ENCODE measurements at places on chromosomes 7 and 10.
A peak's percentile ranks its signal among the peaks of the same experiment; 100 is the strongest.

- no peak overlapping the region for H3K4me3 ChIP-seq
- peaks cover 1% of the 10 kb centered on the region for H3K36me3 ChIP-seq
- H3K4me1 ChIP-seq, result no peaks in the 10 kb centered on the region
- no peaks in the 10 kb centered on the region for H3K27me3 ChIP-seq
These were observed 1133.4 kb downstream of the XPNPEP1 start for GRCh38 chr10:108789919-108790318.

- H3K27ac ChIP-seq, result no peak overlapping the region
- H3K4me3 ChIP-seq, result peak overlapping the region; percentile 60
- H3K36me3 ChIP-seq, result no peaks in the 10 kb centered on the region
- H3K4me1 ChIP-seq, result peaks cover 12% of the 10 kb centered on the region
These were observed 98.5 kb downstream of the WDR11 start for GRCh38 chr10:120949609-120950031.

GRCh38 chr7:94420328-94420727 is 25.6 kb downstream of the COL1A2 start:
- H3K4me1 ChIP-seq, result peaks cover 2% of the 10 kb centered on the region
- H3K36me3 ChIP-seq, result no peaks in the 10 kb centered on the region
- H3K27me3 ChIP-seq, result no peaks in the 10 kb centered on the region
- DNase-seq, result no peak
- no peak overlapping the region for H3K4me3 ChIP-seq

- H3K27ac ChIP-seq, result no peak overlapping the region
- H3K36me3 ChIP-seq, result peaks cover 11% of the 10 kb centered on the region
- peaks cover 8% of the 10 kb centered on the region for H3K4me1 ChIP-seq
These were observed 53.3 kb downstream of the P4HA1 start for GRCh38 chr10:73043319-73043718.

- H3K27me3 ChIP-seq, result no peaks in the 10 kb centered on the region
- H3K36me3 ChIP-seq, result peaks cover 2% of the 10 kb centered on the region
- peak overlapping the region; percentile 23 for H3K27ac ChIP-seq
- no peak for DNase-seq
These were observed 310.9 kb upstream of the NEBL start for GRCh38 chr10:21207852-21208646.

GRCh38 chr7:101838837-101839483 is 21.5 kb downstream of the CUX1 start:
- H3K4me1 ChIP-seq, result peaks cover 7% of the 10 kb centered on the region
- peaks cover 3% of the 10 kb centered on the region for H3K36me3 ChIP-seq
- no peaks in the 10 kb centered on the region for H3K27me3 ChIP-seq

DNA sequence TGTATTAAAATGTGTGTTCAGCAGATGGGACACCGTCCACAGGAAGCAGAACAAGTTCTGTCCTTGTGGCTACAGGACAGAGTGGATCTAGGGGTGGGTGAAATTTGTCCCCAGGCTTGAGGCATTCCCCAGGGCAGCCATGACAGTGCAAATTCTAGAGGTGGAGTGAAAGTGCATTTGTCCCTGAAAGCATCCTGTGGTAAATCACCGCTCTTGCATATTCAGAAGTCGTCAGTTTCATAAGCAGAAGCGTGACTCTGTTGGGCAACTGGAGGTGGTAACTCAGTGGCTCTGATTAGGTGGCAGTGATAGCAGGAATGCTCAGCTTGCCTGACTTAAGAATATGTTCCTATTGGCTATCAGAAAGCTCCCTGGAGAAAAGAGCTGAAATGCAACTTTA is 96.6 kb downstream of the SNX10 start:
- H3K27ac ChIP-seq, result no peak overlapping the region
- peaks cover 8% of the 10 kb centered on the region for H3K4me1 ChIP-seq
- H3K36me3 ChIP-seq, result no peaks in the 10 kb centered on the region
- H3K27me3 ChIP-seq, result peaks cover 22% of the 10 kb centered on the region
- DNase-seq, result no peak

GRCh38 chr10:20988357-20988983 is 91.4 kb upstream of the NEBL start:
- no peak for DNase-seq
- no peaks in the 10 kb centered on the region for H3K27me3 ChIP-seq
- H3K4me3 ChIP-seq, result no peak overlapping the region
- no peak overlapping the region for H3K27ac ChIP-seq

GRCh38 chr7:70303309-70303708 is 705.0 kb downstream of the AUTS2 start:
- DNase-seq, result no peak
- H3K4me3 ChIP-seq, result no peak overlapping the region
- H3K4me1 ChIP-seq, result peaks cover 1% of the 10 kb centered on the region
- H3K27me3 ChIP-seq, result no peaks in the 10 kb centered on the region
- H3K36me3 ChIP-seq, result peaks cover 3% of the 10 kb centered on the region

GRCh38 chr10:125337510-125337909 is 177.1 kb upstream of the CTBP2 start:
- H3K4me1 ChIP-seq, result no peaks in the 10 kb centered on the region
- H3K27me3 ChIP-seq, result no peaks in the 10 kb centered on the region
- no peak overlapping the region for H3K4me3 ChIP-seq
- no peak overlapping the region for H3K27ac ChIP-seq

GRCh38 chr7:50147951-50148808 is 55.1 kb upstream of the ZPBP start:
- no peak overlapping the region for H3K27ac ChIP-seq
- no peaks in the 10 kb centered on the region for H3K4me1 ChIP-seq
- no peak for DNase-seq

GRCh38 chr10:54585572-54585971 is 215.5 kb downstream of the PCDH15 start:
- peaks cover 3% of the 10 kb centered on the region for H3K4me1 ChIP-seq
- H3K27me3 ChIP-seq, result no peaks in the 10 kb centered on the region
- H3K4me3 ChIP-seq, result no peak overlapping the region
- no peak overlapping the region for H3K27ac ChIP-seq
- no peak for DNase-seq

- no peak overlapping the region for H3K4me3 ChIP-seq
- H3K4me1 ChIP-seq, result no peaks in the 10 kb centered on the region
- no peak overlapping the region for H3K27ac ChIP-seq
- no peaks in the 10 kb centered on the region for H3K36me3 ChIP-seq
These were observed 480.6 kb downstream of the DNAJB6 start for GRCh38 chr7:157817433-157817832.

DNA sequence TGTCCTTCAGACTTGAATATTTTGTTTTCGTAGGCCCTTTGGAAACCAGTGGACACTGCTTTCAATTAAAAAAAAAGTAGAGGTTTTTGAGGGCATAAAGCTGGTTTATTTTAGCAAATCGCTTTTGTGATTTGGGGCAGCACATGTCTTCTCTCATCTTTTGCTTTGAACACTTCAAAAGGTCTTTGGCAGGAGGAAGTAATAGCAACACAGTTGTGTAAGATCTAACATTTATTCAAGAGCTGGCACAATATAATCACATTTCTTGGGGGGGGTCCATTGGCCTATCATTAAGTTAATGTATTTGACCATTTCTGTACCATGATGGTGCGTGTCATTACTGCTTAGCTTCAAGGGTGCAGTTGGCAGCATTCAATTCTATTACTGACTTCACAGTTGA is 42.4 kb downstream of the DYNC1I1 start:
- no peak overlapping the region for H3K4me3 ChIP-seq
- H3K36me3 ChIP-seq, result no peaks in the 10 kb centered on the region
- no peaks in the 10 kb centered on the region for H3K27me3 ChIP-seq
- H3K4me1 ChIP-seq, result no peaks in the 10 kb centered on the region
- no peak overlapping the region for H3K27ac ChIP-seq

Data from progenitor cell of endocrine pancreas (in vitro differentiated cells).